ENCODE measurements at places on chromosomes 4 and X.

GRCh38 chr4:101242441-101242840 is 104.9 kb downstream of the PPP3CA start:
- DNase-seq: no peak

GRCh38 chr4:105951198-105951597 is 55.9 kb downstream of the NPNT start:
- DNase-seq: peak; percentile 63

GRCh38 chr4:2266181-2266580 is 4.3 kb upstream of the MXD4 start:
- no peak for DNase-seq

DNA sequence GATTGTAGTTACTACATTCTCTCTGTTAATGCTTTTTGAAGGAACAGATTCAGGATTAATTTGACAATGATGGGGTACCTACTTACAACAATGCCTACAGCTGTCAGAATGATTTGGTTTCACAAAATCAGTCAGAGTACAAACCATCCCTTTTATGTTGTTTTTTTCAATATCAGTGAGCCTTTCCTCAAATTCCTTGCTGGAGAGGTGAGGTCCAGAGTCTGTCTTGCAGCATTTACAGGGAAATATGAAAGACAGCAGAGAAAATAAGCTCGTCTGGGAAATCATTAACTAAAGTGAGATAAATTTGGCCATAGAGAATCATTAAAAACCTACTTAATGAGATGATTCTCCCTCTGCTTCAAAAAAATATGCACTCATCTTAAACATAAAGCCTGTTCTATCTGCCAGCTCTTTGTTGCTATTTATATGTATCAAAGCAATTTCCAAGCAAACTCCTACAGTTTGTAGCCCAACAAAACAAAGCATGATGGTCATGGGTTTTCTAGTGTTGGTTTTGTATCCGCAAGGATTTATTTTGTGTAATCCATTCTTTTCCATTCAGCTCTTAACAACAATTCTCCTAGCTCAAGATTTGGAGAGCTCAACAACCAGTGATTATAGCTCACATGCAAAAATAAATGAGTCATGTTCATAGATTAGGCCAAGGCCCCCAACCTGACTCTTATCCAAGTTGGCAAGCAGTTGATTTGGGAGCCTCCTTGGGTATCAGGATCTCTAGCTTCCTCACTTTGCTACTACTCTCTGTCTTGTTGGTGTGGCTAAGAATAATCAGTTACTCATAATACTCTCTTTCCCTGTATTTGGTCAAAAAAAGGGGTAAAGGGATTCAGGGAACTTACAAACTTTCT is 222.6 kb downstream of the ENOX2 start:
- no peak for DNase-seq

- DNase-seq: no peak
Observed at GRCh38 chrX:14354521-14354920, 174.8 kb upstream of the GLRA2 start.

DNA sequence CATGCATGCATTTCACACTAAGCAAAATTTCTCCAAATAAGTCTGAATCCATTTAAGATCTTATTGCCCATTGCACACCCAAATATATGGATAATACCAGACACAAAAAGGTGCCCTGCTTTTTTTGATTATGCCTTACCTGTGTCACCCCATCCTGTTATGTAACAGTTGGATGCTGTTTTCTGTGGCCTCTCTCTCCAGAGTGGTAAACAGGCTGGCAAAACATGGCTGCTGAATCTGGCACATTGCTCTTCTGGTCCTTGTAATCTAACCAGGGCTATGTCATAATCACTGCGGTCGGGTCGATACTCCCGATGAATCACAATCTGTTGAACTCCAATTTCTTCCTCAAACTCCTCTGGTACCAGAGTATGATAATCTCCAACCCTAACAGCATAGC is 70.1 kb downstream of the PRSS12 start:
- no peak for DNase-seq

DNA sequence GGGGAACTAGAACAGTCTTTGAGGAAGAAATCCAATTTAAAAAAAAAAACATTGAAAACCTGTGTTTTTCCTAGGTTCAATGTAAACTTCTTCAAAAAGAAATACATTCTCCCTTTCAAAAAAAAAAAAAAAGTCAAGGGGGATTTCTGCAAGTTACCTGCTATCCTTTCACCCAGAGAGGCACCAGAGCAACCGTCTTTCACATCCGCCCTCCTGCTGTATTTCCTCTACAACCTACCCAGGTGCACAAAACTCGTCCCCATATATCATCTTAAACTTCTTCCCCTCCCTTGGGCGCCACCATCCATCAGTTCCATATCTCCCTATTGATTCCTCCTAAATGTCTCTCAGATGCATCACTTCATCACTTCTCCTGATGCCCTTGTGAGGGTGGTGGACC is 74.5 kb downstream of the NR3C2 start:
- no peak for DNase-seq

DNA sequence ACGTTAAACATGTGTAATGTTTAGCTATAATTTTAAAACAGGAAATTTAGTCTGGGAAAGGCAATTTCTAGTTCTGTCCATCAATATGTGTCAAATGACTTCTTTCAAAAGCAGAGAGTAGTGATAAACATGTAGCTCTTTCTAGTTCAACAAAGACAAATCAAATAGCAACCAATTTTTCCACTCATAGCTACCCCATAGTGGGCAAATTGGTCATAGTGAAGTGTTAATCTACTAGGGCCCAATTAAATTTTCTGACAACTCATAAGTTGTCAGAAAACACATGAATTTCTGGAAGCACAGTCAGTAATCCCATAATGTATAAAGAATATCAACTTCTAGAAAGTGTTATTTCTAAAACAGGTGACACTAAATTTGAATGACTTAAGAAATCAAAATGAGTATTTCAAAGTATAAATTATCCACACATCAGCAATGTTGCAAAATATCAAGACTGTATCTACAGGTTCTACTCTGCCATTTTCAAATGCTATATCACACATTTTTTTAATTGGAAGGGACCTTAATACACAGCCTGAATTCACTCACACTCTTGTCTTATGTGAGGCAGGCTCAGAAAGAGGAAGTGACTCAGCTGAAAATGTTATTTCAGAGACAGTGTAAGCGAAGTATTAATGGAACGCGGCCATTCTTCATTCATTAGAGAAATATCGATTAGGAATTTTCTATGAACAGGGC is 7.7 kb downstream of the OCIAD2 start:
- peak; percentile 36 for DNase-seq

DNA sequence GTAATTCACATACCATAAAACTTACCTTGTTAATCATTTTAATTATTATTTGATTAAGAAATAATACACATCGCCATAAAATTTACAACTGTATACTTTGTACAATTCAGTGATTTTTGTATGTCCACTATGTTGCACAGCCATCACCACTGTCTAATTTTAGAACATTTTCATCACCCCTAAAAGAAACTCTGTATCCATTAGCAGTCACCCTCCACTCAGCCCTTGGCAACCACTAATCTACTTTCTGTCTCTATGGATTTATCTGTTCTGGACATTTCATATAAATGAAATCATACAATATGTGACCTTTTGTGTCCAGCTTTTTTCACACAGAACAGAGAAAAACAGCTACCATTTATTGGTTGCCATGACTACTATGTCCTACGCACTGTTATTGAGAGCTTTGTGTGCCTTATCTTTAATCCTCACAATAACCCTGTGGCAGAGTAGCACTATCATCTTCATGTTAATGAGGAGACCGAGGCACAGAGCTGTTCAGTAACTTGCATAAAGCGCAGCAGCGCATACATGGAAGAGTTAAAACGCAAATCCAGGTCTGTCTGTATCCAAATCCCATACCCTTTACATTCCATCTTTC is 64.6 kb upstream of the PAGE1 start:
- no peak for DNase-seq
